ENCODE measurements at places on chromosomes 3 and 15.

- DNase-seq, result no peak
Observed at GRCh38 chr15:86623236-86623635, 543.6 kb downstream of the AGBL1 start.

GRCh38 chr3:37243820-37244748 is 69.7 kb upstream of the LRRFIP2 start:
- DNase-seq, result peak; percentile 75

DNA sequence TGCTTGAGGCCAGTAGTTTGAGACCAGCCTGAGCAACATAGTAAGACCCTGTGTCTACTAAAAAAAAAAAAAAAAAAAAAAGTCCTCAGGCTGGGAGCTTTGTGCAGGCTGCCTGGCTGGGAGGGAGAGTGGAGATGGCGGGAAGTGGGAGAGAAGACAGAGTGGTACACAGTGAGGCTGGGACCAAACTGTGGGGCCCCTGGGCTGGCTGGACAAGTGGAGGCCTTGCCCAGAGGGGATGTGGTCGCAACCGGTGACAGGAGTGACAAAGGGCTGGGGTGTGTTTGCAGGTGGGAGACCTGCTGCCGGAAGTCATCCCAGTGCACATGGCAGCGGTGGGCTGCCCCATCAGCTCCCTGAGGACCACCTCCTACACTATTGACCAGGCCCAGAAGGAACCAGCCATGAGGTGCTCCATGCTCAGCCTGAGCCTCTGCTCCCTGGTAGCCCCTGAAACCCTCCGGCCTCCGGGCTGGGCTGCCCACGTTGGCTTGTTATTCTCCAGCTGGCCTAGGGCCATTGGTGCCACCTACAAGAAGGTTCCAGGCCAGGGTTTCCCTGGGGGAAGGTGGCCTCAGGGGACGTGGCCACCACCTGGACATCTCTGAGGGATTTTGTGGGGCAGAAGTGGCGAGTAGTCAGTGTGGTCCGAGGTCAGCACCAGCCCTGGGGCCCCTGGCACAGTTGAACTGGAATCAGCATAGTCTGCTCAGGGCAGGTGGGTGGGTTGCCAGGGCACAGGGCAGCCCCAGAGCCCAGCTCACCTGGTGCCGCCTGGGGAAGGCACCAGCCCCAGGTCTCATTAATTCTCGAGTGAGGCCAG is 22.7 kb downstream of the ACAA1 start:
- no peak for DNase-seq

DNA sequence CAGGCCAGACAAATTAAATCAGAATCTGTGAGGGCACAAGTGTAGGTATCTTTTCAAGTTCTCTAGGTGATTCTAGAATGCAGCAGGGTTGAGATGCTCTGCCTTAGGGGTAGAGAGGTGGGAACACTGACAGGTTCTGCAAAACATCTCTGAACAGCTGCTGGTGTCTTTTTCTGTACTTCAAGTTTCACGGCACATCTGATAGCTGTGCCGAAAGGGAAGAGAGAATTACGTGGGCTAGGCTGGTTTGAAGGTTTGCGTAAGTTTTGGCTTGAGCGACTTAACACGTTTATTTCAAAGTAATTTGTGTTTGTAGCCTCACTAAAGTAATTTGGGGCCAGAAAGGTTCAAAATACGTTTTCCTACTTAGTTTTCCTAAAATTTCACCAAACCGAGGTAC is 22.5 kb downstream of the PXK start:
- no peak for DNase-seq

DNA sequence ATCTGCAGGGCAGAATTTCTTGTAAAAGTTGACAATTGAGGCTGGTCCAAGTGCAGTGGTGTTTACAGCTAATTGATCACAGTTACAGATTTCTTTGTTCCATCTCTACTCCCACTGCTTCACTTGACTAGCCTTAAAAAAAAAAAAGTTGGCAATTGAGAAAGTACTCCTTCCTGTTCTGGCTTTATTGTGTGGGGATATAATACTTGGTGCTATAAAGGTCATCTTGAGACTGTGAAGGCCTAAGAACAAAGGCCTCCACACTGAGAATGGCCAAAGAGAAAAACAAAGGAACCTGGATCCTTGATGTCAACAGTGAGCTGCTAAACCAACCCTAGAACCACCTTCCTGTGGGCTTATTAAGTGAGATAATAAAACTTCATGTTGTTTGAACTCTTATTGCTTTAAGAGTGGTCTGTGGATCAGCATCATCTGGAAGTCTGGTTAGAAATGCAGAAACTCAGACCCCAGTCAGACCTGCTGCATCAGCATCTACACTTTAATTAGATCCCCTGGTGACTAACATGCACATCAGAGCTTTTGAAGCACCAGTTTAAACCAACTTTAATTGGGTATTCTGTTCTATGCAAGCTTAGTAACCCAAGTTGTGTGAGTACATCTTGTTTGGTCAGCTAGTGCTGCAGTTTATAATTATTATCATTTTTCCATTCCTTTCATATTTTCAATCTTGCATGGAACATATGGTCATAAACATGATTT is 55.2 kb downstream of the TMOD3 start:
- no peak for DNase-seq

- peak; percentile 28 for DNase-seq
Observed at GRCh38 chr3:188217011-188217463, 63.1 kb downstream of the LPP start.

All from Calu3 (cell line).